ENCODE measurements at places on chromosomes 7 and 10.

- no peak for DNase-seq
Observed at GRCh38 chr10:18619016-18619415, 32.4 kb downstream of the NSUN6 start.

- DNase-seq = no peak
Observed at GRCh38 chr7:122298618-122299017, 5.9 kb downstream of the FEZF1 start.

DNA sequence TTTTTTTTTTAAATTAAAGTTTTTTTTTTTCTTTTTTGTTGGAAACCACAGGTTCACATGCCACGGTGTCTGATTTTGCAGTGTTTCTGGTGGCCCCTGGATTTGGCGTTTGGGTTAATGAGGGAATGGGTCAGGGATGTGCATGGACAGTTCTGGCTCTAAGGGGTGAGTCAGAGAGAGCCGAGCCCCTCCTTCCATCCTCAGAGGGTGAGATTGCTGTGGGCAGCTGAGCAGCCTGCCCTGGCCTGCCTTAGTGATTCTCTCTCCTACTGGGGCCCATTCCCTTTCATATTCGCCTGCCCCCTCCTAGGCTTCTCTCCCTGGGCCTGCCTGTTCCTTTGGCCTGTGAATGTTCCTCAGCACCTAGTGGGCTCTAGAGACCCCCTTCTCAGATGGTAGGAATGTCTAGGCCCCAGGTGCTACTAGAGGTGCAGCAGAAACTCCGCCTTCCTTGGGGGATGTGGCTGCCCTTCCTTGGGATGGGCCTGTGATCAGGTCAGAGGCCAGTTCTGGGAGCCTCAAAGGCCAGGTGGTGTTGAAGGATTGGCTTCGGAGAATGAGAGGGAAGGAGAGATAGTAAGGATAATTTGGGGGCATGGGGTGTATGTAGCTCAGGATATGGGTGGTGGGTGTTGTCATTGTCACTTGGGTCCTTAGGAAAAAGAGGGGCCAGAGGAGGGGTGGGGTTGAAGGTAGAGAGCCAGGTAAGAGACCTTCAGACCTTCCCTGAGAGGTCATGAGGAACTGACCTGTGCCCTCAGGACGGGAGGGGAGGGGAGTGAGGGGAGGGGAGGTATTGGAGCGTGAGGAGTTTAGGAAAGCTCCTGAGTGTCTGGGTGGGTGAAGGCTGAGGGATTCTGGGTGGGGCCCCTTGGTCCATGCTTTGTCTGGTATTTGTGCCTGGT is 19.8 kb downstream of the TSPAN14 start:
- DNase-seq = no peak

DNA sequence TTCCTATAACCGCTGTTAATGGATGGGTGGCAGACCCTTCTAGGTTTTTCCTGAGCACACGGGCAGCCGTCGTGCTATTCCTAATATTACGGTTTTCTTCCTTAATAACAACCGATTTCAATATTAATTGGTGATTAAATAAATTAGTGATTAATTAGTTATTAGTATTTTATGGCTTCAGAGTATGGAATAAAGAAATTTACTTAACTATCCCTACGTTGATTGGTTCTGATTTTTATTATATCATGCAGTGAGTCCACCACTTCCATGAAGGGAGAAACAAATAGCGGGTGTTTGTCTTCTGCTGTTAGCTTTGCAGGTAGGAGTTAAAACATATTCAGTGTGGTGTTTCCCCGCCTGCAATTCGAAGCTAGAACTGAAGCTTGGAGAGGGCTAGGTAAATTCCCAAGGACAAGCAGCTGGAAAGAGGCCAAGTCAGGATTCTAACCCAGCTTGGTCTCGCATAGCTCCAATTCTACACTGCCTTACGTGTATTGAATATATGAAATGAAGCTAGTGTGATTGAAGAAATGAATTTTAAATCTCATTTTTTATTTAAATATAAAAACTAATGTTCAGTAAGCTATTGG is 928 bp upstream of the CSTF2T start:
- peak; percentile 65 for DNase-seq

DNA sequence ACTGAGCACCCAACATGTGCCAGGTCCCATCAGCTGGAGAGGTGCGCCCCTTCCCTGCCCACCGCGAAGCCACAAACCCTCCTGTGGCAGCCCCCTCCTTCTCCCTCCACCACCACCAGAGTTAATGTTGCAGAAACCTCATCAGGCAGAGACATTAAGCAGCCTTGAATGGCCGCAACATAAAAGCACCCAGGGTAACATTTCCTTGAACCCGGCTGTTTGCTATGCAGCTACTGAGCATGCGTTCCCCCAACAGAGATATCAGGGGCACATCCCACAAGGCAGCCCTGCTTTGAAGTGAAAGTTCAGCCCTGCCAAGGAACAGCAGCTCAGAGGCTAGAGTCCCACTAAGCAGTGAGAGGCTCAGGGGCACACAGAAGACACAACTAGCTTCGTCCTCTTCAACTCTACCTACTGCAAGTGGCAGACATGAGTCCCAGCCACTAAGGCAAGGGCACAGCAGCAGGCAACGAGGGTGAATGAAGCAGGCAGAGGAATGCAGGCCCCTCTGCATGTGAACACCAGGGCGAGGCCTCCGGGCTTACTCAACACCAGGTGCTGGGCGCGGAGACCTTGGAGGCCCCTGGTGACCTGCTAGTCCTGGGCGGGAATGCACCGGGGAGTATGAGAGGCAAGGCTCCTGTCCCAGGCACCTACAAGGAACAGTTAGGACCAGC is 107.4 kb downstream of the SLIT1 start:
- DNase-seq = peak; percentile 50

- no peak for DNase-seq
Observed at GRCh38 chr10:124963866-124964720, 22.2 kb downstream of the ZRANB1 start.

GRCh38 chr7:135180122-135180521 is 9.6 kb upstream of the CYREN start:
- no peak for DNase-seq

Measured in renal pelvis (tissue), 12 donors.